Activated CD8-positive, alpha-beta memory T cell treated with anti-CD3 and anti-CD28 coated beads for 24 hours (primary cell): ENCODE measurements at places on chromosomes 7 and 10.
A peak's percentile ranks its signal among the peaks of the same experiment; 100 is the strongest.

DNA sequence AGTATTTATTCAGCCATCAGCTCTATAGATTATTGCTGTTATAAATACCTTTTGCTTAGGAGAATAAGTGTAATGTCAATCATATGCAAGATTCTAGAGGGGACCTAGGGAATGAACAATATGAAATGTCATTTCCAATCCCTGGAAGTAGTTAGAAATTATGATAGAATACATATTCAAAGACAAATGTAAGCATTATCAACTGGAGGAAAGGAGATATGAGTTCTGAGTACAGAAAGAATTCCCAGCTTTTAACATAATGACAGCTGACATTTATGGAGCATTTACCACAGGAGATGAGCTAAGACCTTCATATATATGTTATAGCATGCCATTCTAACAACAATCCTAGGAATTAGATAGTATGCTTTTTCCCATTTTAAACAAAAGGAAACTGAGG lies 86.2 kb downstream of the FAM13C start:
- no peak for DNase-seq

- DNase-seq = no peak
These were observed 1.2 kb downstream of the GFRA1 start for GRCh38 chr10:116271593-116272439.

DNA sequence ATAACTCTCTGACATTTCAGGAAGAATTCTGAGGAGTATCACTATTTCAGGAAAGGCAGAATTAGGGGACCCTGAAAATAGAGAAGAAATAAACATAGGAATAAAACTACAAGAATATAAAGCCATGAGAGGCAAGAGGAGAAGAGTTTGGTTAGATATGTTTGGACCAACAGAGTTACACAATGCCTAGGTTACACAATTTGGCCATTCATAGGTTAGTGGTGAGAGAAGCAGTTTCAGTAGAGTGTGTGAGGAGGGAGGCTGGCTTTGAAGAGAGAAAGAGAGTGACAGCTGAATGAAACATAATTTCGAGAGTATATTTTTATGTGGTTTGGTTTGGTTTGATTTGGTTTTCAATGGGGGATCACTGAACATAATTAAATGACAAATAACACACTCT lies 783.2 kb upstream of the LRRN3 start:
- no peak for DNase-seq

DNA sequence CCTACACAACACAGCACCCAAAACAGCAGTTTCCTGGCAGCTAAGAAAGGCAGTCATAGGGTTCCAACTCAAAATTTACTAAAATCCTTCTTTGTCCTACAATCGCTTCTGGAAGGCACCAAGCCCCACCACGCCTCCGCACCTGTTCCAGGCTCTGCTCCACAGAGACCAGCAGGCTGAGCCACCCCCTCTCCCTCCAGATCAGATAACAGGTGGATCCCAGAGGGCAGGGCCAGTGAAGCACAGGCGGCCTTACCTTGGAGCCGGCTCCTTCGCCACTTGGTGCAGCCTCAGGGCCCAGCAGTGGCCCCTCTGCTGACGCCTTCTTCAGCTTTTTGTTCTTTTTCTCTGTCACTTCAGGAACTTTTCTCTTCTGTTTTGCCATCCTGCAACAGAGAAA lies 33.0 kb downstream of the ZFAND2A start:
- DNase-seq = no peak

- no peak for DNase-seq
These were observed 235.5 kb downstream of the ZEB1 start for GRCh38 chr10:31554556-31554955.

GRCh38 chr10:63166742-63167258 lies 33.7 kb downstream of the NRBF2 start:
- DNase-seq = no peak

DNA sequence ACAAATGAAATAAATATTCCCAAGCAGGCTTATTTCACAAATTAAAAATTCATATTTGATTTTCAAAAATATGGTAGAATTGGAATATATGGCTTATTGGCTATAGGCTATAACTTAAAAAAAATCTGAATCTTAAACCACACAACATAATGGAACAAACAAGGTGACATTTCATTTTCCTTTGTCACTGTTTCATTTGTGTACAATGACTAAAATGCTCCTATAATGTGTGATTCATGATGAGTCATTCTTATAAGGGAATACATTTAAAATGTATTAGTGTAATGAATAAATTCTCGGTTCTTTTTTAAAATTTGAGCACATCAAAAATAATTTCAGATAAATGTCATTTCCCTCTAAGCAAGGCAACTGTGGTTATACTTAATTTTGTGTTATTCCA lies 148.0 kb upstream of the ANK3 start:
- DNase-seq = no peak

- DNase-seq = no peak
These were observed 80.9 kb upstream of the ABCB5 start for GRCh38 chr7:20534543-20534942.

- DNase-seq = no peak
These were observed 195.0 kb upstream of the RHOBTB1 start for GRCh38 chr10:61138708-61139591.

DNA sequence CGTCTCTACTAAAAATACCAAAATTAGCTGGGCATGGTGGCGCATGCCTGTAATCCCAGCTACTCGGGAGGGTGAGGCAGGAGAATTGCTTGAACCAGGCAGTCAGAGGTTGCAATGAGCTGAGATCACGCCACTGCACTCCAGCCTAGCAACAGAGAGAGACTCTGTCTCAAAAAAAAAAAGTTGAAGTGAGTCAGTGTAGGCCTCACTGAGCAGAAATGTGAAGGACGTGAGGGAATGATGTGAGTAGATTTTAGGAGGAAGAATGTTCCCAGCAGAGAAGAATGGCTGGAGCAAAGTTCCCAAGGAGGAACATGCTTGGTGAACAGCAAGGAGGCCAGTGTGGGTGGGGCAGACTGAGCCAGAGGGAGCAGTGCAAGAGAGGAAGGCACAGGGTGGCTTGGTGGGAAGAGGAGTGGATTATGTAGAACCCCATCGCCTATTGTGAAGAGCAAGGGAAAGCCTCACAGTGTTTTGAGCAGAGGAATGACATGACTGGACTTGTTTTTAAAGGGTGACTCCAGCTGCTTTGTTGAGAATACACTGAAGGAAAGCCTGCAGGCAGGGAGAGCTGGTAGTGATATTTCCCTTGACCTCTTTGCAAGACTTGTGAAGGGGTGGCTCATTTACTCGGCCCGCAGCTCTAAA lies 708.7 kb downstream of the SUGCT start:
- no peak for DNase-seq

DNA sequence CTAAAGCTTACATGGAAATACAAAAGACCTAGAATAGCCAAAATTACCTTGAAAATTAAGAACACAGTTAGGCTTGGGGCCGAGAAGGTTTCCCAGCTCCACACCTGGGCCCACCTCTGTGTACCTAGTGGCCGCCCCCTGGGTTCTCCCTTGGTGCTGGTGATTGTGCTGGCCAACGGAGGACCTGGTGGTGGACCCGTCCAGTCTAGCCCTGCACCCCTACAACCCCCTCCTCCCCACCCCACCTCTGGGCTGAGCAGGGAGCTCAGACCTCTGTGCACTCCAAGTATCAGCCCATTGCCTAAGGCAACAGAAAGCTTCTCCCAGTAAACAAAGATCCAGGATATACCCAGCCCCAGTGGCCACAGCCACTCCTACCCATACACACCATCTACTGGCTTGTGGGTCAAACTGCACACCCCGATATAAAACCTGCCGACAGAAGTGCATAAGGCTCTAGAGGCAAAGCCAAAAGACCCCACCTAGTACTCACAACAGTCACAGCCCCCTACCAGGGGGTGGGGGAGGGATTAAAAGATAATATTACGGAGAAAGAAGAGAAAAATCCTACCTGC lies 105.0 kb upstream of the DIP2C start:
- no peak for DNase-seq

DNA sequence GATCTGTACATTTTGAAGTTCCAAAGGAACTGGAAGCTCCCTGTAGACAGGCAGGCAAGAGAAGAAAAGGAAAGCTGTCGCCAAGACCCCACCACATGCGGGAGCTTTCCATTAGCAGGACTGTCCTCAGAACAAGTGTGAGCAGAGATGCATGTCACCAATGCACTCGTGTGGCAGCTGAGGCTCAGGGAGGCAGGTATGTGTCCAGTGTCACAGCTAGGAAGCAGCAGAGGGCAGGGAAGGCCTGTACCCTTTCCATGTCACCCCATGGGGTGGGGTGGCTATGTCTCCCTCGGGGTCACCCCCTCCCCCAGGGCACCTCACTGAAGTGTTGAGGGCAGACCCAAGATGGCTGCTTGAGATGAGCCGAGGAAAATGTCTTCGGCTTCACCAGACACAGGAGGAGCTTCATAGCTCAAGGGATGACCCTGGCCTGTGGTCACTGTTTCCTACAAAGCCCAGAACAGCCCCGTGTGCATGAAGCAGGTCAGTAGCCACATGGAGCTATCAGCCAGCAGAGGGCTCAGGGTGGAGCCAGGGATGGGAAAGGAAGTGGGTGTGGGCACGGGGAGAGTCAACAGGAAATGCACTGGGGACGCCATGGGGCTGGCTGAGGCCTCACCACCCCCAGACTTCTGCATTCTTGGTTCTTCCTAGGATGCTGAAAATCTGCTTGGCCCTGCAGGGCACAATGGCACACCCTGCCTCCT lies 96.6 kb downstream of the FAM53B start:
- no peak for DNase-seq

DNA sequence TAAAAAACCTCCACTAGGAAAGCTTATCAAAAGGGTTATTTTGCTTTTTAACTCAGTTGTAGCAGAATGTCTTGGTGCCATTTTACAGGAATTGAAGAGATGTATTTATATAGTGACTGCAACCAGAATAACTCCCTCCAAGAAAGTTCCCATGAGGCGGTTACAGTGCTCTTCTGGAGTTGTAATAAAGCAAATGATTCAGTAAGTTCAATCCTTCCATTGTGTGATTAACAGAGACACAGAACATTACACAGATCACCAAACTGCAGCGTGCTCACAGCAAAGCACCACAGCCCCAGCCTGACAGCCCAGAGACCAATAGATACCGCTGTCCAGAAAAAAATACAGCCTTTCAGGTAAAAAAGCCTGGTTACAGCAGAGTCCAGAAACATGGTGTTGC lies 21.9 kb upstream of the CABCOCO1 start:
- DNase-seq = no peak

- DNase-seq = no peak
These were observed 9.8 kb upstream of the ACTA2 start for GRCh38 chr10:88962336-88962735.

DNA sequence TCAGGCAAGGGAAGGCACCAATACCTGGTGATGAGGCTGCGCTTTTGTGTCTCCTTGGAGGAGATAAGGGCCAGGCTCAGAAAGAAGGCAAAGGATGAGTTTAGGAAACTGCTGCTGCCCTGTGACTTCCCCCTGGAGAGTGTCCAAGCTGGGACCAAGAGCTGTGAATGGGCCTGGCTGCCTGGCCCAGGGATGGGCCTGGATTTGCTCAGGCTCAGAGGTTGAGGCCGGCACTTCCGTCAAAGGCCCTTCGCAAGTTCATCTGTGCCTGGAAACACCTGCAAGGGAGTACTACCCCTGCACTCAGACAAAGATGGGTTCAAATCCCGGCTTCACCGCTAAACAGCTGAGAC lies 50.5 kb upstream of the NANOS1 start:
- peak; percentile 52 for DNase-seq

DNA sequence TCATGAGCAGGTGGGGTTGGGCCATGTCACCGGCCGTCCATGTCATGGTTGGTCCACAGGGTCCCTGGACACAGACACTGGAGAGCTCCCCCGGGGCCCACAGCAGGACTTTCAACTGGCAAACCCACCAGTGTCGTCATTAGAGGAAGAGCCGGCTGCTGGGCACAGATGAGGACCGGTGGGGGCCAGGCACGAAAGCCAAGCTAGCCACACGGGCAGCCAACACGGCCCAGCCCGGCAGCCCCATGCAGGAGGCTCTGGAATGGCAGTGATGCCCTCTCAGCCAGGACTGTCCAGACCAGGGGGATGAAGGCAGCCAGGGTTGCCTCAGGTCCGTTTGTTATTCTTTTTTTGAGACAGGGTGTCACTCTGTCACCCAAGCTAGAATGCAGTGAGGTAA lies 21.1 kb upstream of the UNCX start:
- no peak for DNase-seq

DNA sequence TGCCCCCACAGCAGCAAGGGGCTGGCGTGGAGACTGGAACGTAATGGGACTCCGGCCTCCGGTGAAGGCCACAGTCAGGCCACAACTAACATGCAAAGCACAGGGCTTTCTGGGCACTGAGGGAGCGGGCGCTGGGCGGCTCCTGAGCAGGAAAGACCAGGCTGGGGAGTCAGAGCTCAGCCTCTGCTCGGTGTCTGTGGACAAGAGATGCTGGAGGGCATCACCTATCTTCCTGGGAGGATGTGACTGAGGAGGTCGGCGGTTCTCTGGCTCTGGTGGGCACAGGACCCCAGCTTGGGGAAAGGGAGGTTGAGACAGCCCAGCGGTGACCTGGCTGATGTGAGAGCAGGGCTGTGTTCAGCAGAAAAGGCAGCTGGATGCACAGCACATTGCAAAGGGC lies 11.7 kb downstream of the CNPY1 start:
- DNase-seq = no peak

DNA sequence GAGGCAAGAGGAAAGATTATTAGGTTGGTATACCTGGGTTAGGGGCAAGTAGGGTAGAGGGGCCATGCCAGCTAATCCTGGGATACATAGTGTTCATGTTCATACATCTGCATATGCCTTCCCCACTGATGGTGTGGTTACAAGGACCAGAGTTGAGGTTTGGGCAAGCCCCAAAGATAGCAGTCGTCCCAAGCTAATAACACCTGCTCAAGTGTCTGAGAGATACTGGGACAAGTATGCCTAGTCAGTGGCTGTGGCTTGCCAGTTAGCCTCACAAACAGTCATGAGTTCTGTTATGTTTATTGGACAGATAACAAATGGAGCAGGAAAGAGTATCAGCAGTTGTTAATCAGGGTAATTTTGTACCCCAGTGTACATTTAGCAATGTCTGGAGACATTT lies 139.6 kb downstream of the ADAM22 start:
- no peak for DNase-seq

DNA sequence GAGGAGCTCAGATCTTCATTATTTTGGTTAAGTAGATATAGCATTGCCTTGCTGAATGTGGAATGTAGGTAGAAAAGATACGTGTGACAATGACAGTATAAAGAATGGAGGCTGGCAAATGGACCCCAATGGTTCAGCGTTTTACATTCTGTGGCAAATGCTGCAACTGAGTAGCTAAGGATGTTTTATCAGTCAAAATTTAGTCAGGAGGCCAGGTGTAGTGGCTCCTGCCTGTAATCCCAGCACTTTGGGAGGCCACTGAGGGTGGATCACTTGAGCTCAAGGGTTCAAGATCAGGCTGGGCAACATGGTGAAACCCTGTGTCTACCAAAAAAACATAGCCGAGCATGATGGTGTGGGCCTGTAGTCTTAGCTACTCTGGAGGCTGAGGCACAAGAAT lies 120.5 kb upstream of the GHITM start:
- no peak for DNase-seq
